Keratinocyte (primary cell): ENCODE measurements at places on chromosomes 3 and 15.

GRCh38 chr15:89119489-89120478 is 31.5 kb downstream of the ABHD2 start:
- DNase-seq, result no peak

- no peak for DNase-seq
Measured at GRCh38 chr15:68341760-68342725, 64.5 kb downstream of the FEM1B start.

DNA sequence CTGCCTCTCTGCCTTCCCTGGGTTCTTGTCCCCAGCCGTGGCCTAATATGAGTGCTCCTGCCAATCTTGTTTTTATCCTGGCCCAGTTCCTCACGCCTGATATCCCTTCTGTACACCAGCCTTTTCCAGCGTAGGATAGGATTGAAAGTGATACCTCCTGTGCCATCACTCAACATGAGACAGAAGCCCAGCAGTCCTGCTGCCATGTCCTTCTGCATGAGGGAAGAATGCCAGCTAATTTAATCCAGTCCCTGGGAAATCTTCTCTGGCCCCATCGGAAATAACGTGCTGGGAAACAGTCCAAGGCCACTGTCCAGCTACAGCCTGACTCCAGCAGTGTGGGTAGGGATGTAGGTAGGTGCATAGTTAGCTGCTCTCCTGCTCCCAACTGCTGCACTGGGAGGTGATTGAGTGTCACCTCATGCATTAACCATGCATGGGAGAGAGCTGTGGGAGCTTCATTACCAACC is 92.0 kb upstream of the TPM1 start:
- no peak for DNase-seq

GRCh38 chr3:172087602-172088580 is 48.5 kb downstream of the FNDC3B start:
- no peak for DNase-seq

DNA sequence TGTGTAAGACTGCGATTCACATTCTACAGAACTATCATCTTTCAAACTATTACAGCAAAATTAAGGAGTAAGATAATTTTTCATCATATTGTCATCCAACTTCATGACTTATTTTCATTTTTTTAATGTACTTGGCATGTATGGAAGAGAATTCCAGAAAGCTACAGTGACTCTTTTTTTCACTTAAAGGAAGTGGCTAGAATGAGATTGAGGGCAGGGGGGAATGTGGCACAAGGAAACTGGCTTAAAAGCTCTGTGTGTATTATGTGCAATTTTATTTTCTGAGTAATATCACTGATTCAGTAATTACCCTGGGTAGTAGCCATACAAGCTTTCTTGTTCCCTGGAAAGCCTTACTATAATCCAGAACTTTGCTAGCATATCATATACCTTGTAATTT is 94.6 kb downstream of the FILIP1L start:
- DNase-seq, result no peak

- DNase-seq, result no peak
Measured at GRCh38 chr3:134476306-134476705, 9.5 kb downstream of the ANAPC13 start.

DNA sequence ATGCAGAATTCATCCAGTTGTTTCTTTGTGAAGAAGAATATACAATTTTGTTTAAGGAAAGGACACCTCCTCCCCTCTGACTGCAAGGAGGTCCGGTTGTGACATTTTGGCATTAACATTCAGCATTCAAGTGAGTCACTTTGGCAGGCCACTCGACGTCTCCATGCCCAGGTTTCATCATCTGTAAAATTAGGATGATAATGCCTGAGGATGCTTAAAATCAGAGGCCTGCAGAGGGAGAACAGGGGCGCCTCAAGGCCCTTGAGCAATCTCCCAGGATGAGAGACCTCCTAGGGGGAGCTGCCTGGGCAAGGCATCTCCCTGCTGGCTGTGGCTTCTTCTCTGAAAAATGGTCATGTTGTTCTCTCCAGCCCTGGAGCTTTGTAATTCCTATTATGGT is 236.0 kb downstream of the CACNA2D3 start:
- no peak for DNase-seq

- no peak for DNase-seq
Measured at GRCh38 chr3:25294169-25294805, 133.8 kb upstream of the RARB start.

- no peak for DNase-seq
Measured at GRCh38 chr3:152196782-152197181, 71.9 kb upstream of the MBNL1 start.

GRCh38 chr15:86647810-86648440 is 568.3 kb downstream of the AGBL1 start:
- DNase-seq, result no peak

DNA sequence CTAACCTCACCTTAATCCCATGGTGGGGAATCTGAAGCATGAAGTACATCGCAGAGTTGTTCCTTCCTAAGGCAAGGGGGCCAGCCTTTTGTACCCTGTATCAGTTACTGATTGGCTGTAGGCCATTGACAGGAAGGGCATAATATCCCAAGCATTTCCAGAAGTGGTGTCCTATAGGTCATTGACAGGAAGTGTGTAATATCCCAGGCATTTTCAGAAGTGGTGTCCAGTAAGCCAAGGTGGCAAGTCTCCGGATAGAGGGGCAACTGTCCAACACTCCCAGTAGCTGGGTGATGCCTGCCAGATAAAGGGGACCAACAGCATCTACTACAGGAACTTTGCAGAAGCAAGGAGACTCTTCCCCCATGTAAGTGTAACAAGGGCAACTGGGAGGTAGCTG is 52.1 kb upstream of the MYRIP start:
- DNase-seq, result no peak

GRCh38 chr15:92418864-92419263 is 25.2 kb downstream of the ST8SIA2 start:
- no peak for DNase-seq

GRCh38 chr3:165729756-165730155 is 107.5 kb downstream of the BCHE start:
- no peak for DNase-seq

GRCh38 chr15:83207660-83208366 is at the start of gene HDGFL3:
Gene HDGFL3, minus strand, starts transcription at chr15:83207823. Its CDS starts 409 bp downstream, at chr15:83207414.
- no peak for DNase-seq

DNA sequence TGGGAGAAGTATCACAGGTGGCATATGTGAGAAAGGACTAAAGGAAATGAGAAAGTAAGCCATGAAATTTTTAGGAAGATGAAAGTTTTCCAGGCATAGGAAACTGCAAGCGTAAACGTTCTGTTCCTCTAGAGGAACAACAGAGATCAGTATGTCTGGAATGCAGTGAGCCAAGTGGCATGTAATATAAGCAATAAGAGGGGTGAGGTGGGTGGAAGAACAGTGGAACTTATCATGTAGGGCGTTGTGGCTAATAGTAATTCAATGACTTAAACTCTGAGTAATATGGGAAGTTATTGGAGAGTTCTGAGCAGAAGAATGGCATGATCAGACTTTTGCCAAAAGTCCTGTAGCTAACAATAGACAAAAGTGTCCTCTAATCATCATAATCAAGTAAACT is 902.9 kb downstream of the EPHA3 start:
- DNase-seq, result no peak

- DNase-seq, result no peak
Measured at GRCh38 chr15:97026781-97027180, 696.3 kb downstream of the NR2F2 start.

DNA sequence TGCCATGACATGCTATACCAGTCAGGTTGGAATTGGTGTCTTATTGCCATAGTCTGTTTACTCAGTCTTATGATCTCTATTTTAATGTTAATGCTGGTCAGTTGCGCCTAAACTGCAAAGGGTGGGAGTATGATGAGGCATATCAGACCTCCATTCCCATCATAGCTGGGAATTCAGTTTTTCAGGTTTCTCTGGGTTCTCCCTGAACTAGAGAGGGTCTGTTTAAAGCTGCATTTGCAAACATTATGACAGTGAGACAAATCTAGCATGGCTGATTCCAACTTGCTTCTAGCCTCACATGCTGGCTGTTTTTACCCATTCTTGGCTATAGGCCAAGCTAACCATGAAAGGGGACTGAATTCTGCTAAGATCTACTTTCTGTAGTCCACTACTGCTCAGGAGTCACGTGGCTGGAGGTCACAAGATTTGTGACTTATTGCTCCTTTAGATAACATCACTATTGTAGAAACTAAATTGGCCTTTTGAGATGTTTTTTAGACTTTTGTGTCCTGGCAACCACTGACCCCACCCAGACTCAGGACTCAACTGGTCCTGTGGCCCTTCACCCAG is 96.5 kb downstream of the TGFBR2 start:
- no peak for DNase-seq

DNA sequence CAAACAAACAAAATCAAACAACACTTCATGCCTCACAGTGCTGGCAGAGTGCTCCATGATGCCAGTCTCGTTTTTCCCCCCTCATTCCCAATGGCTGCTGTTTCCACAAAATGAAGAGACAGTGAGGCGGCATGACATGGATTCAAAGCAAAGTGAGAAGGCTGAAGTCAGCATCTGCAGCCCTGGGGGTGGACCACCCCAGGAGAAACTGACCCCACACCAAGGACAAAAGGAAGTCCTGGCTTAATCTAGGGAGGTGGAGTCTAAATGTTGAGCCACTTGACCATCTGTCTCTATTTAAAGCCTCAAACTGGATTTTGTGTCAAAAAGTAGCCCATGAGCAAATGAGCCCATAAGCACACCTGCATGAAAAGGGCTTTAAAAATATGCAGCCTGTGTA is 151.2 kb upstream of the RORA start:
- DNase-seq, result no peak

DNA sequence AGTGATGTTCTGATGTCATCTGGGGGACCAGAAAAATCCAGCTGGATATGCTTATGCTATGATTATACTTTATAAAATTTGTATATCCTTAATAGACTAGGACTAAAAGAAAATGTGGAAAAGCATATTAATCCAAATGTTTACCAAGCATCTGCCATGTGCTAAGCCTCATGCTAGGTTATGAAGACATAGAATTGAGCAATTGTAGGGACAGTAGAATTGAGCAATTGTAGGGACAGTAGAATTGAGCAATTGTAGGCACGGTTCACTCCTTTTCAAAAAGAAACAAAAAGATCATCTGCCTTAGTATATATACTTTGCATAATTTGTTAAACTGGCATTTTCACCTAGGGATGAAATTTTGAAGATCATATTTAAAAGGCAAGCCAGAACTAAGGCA is 18.3 kb downstream of the ABHD5 start:
- no peak for DNase-seq

DNA sequence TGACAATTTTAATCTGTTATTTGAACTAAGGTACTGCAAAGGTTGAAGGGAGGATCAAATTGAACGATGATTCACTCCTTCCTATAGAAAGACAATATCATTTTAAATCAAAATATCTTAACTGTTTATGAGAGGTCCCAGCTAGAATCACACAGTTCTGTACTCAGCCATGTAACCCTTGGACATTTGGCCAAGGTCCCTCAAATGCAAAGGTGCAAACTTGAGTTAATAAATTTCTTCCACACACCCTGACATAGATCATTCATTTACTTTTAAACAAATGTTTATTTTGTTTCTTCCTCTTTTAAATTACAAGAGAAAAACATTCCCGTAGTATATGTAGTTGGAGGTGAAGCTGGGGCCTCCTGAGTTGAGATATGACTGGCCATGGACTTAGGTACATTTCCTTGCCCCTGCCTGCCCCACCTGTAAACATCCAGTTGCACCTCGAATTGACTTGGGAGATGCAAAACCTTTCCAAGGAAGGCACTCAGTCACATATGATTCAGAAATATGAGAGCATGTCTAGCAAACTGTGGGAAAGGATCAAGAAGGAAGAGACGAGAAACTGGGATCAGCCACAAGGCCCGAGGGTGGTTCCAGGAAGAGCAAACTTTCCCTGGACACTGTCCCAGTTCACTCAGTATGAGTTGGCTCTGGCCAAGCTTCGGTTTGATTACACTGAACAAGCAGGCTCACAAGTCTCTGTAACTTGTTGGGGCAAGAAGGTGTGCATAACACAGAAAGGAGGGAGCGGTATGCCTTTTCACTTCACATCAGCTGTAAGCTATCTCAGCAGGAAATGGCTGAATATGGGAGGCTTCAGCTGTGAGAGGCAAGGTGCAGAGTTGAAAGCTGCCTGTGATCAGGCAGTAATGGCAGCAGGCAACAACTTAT is 6.7 kb downstream of the TNFSF10 start:
- DNase-seq, result peak; percentile 92

- no peak for DNase-seq
Measured at GRCh38 chr3:114449271-114450007, 155.6 kb downstream of the TIGIT start.

GRCh38 chr3:75176937-75177336 is 487.2 kb upstream of the FRG2C start:
- DNase-seq, result no peak

DNA sequence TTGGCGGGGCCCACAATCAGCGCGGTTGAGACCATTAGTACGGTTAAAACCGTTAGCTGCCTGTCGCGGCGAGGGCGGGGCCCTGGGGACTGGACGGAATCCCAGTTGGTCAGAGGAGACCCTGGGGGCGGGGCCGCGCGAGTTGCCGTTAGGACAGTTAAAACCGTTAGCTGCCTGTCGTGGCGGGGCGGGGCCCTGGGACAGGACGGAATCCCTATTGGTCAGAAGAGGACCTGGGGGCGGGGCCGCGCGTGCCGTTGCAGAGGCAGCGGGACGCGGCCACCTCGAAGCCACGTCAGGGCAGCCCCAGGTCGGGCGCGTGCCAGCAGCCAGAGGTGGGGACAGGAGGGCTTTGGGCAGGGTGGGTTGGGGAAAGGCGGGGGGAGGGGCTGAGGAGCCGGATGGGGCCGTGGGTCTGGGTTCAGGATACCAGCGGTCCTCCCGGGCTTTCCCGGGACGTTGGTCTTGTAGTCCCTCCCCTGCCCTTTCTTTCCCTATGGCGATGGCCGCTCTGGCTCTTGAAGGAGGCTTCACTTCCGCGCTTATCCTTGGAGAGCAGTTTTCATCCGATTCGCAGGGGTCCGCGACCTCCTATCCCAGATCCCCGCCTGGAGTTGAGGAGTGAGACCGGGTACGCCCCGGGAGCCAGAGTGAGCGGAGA is 28.0 kb downstream of the KLHDC8B start:
- no peak for DNase-seq

GRCh38 chr15:87207990-87208580 is 1048.5 kb downstream of the NTRK3 start:
- DNase-seq, result peak; percentile 46

GRCh38 chr3:22959593-22959992 is 243.5 kb upstream of the UBE2E2 start:
- DNase-seq, result no peak

GRCh38 chr3:17111586-17111985 is 226.8 kb downstream of the PLCL2 start:
- no peak for DNase-seq
